Progenitor cell of endocrine pancreas (in vitro differentiated cells): ENCODE measurements at places on chromosomes 3 and 15. TPM values are rescaled to one million over a fixed set of nuclear protein-coding genes. Genes with fewer than 3 reads are reported as not detected.

- no peak for DNase-seq
Measured at GRCh38 chr3:133474251-133474801, 74.5 kb downstream of the BFSP2 start.

- no peak for DNase-seq
Measured at GRCh38 chr3:134311265-134311664, 60.6 kb upstream of the RYK start.

Gene SLC6A11
- 0.19 and 0.22 TPM in 2 replicates for total RNA-seq

Gene NEK10
- 2.3 and 3.3 TPM in 2 replicates for total RNA-seq
